Stimulated activated CD4-positive, alpha-beta T cell treated with anti-CD3 and anti-CD28 coated beads, Interleukin-1b, Interleukin-23, amount 100 ng/mL, for 48 hours (primary cell): ENCODE measurements at places on chromosomes 2 and 18.

GRCh38 chr18:59276047-59276446 is 2.8 kb upstream of the RAX start:
- no peak for DNase-seq

DNA sequence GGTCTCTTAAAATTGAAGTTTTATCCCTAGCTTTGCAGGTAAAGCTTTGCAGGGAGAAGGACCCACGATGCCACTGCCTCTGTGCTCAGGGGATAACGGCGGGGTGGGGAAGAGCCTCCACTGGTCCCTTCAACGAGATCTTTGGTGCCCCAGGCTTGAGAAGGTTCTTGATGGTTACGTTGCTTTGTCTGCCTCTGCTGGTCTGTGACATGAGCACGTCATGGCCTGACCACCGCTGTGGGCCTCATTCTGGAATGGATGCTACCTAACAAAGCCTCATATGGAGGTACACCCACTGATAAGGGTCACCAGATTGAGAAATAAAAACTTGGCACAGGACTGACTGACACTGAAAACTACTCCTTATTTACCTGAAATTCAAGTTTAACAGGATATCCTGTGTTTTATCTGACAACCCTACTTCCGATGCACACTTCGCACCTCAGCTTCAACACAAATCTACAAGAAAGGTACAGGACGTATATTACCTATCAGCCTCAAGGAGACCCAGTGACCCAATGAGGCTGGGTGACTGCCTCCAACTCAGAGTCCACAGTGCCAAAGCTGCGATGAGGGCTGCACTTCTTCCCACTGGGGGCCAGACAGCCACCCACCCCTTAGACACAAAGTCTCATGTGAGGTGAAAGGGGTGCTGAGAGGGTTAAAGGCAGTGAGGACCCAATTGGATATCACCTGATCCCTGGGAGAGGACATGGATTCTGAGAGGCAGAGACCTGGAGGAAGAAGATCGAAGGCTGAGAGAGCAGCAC is 64.9 kb downstream of the EIPR1 start:
- no peak for DNase-seq

DNA sequence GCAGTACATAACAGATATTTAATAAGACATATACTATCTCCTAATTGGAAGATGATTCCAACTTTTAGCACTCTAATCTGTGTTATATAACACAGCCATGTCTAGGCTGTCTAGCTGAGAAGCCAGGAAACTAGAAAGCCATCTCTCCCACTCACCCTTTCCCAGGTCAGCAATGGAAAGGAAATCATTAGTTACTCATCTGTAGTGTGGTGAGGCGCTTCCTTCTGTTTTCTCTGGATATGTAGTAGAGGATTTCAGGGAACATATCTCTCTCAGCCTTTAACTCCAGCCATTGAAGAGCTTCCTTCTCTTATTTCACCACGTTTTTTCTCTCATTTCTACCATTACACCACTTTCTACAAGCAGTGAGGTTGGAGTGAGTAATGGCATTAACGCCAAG is 19.4 kb downstream of the RBBP8 start:
- no peak for DNase-seq

DNA sequence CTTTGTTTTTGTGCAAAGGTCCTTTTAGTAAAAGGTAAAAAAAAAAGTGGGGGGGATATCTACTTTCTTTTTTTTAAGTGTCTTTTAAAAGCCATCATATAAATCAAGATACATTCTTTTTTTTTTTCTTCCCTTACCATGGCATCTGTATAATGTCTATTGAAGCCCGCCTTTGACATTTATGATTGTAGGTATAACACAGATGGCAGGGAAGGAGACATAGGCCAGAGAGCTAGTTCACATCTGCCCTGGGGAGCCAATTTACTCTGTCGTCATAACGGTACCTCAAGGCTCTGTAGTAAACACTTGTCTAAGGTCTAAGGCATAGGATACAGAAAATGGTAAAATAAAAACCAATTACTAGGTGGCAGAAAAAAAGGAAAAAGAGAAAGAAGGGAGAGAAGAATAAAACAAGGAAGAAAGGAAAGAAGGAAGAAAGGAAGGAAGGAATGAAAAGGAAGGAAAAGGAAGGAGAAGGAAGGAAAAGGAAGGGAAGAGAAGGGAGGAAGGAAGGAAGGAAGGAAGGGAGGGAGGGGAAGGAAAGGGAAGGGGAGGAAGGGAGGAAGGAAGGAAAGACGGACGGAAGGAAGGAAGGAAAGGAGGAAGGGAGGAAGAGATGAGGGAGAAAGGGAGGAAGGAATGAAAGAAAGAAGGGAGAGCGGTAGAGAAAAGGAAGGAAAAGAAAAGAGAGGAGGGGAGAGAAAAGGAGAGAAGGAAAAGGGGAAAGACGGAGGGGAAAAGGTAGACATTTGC is 343.5 kb downstream of the RBM43 start:
- no peak for DNase-seq
